ENCODE measurements at places on chromosomes 12 and 14. TPM values are rescaled to one million over a fixed set of nuclear protein-coding genes. Genes with fewer than 3 reads are reported as not detected.

- no peak for DNase-seq
Observed at GRCh38 chr14:89792489-89793366, 161.8 kb downstream of the EFCAB11 start.

The FSCB gene
- not detected for total RNA-seq

The C1QL4 gene
- not detected for total RNA-seq

- no peak for DNase-seq
Observed at GRCh38 chr12:54857406-54857805, 3.1 kb downstream of the MUCL1 start.

DNA sequence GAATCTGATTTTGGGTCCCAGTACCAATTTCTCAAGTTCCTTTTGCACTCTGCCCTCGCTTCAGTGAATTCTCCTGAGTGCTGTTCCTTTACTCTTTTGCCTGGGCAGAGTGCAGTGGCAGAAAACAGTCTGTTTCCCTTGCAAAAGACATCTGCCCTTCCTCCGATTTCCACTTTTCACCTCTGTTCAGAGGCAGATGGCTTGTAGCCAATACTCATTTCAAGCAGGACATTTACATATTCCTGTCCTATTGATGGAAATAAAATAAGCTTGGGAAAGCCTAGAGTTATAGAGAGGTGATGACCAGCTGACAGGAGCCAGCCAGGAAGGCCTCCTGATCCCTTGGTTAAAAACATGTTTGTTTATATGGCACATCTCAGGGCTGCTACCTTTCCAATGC is 111.0 kb downstream of the SLC8A3 start:
- no peak for DNase-seq

DNA sequence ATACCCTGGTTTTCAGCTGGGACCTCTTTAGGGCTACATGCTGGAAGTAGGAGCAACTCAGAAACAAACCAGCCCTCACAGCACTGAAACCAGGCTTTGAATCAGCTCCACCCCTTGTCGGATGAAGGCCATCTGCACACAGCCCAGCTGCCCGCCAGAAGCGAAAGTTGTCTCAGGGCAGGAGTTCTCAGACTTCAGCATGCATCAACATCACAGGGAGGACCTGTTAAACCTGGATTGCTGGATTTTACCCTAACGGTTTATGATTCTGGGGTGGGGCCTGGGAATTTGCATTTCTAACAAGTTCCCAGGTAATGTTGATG is 10.9 kb downstream of the SYNDIG1L start:
- no peak for DNase-seq

The ITFG2 gene
- total RNA-seq = 36.3 TPM

DNA sequence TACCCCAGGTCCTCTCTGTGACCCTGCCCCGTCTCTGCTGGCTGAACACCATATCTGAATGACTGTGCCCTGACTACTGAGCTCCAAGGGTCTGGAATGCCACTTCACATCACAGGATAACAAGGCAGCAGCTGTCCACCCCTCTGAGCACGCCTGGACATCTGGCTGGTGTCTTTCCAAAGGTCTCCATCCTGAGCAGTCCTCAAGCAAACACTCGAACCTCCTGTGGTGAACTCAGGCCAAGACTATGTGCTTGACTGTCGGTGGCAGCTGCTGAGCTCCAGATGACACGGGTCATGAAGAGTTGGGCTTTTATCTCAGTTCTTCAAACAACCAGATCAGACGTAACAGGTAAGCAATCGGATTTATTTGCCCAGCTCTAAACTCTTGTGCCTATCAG is 117.2 kb upstream of the BCL2L14 start:
- DNase-seq = no peak

The HHIPL1 gene
- 0.32 TPM for total RNA-seq

DNA sequence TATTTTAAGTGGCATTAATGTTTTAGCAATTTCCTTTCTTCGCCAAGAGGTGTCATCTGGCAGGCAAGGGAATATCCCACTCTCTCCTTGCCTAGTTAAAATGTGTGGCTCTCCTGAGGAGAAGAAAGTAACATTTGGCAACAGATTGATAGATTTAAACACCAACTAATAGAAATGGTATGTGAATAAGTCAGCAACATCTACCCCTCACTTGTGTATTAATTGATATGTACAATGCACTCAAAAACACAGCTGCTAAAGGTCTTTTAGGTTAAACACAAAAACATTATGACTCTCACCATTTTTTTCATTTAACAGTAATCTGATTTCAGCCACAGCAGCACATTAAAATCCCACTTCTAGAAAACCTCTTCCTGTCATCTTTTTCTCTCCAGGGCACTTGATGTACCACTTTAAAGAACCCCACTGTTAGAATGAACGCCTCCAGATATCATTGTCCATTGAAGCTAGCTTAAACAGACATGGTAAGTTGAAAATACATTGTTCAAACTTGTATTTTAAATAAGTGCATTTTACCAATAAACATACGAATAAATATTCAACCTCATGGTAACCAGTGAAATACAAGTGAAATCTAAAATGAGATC is 151.7 kb downstream of the RPAP3 start:
- no peak for DNase-seq

- DNase-seq = no peak
Observed at GRCh38 chr12:74321381-74321780, 216.3 kb upstream of the ATXN7L3B start.

The MORN3 gene
- 1.3 TPM for total RNA-seq

DNA sequence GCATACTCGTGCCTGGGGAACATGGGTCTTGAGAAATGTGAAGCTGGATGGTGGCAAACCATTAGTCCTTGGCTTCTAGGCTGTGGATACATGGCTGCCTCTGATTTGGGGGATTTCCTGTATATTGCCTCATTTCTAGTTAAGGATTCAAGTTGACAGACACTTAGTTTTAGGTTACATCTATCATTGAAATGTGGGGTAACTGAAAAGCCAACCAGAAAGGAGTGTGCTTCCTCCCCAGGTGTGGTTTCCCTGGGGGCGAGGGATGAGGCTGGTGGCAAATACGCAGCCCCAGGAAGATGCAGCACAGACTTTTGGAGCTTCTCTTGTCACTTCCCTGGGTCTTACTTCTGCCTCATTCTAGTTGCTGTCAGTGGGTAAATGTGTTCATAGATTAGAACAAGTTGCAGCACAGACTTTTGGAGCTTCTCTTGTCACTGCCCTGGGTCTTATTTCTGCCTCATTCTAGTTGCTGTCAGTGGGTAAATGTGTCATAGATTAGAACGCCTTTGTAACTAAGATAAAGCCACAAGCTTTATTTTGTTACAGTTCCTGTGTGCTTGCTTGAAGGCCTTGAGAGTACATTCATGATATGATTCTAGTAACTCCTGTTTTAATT is 85.1 kb downstream of the BORCS5 start:
- DNase-seq = no peak

DNA sequence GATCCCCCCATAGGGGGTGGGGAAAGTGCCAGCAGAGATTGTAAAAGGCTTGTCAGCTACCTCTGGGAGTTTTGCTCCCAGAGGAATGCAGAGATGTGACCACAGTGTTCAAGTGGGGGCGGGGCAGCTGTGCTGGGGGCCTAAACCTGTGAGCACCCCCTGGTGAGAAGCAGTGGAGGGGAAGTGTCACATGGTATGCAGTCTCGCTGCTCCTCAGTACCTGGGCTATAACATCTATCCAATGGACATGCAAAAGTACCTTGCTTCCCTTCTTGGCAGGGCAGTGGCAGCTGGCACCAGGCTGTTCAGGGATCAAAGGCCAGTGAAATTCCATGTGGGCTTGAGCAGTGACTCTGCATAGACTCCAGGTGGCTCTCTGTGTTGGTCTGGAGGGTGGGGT is 20.3 kb downstream of the OR4K2 start:
- DNase-seq = no peak

The ADCY6 gene
- total RNA-seq = 0.23 TPM

DNA sequence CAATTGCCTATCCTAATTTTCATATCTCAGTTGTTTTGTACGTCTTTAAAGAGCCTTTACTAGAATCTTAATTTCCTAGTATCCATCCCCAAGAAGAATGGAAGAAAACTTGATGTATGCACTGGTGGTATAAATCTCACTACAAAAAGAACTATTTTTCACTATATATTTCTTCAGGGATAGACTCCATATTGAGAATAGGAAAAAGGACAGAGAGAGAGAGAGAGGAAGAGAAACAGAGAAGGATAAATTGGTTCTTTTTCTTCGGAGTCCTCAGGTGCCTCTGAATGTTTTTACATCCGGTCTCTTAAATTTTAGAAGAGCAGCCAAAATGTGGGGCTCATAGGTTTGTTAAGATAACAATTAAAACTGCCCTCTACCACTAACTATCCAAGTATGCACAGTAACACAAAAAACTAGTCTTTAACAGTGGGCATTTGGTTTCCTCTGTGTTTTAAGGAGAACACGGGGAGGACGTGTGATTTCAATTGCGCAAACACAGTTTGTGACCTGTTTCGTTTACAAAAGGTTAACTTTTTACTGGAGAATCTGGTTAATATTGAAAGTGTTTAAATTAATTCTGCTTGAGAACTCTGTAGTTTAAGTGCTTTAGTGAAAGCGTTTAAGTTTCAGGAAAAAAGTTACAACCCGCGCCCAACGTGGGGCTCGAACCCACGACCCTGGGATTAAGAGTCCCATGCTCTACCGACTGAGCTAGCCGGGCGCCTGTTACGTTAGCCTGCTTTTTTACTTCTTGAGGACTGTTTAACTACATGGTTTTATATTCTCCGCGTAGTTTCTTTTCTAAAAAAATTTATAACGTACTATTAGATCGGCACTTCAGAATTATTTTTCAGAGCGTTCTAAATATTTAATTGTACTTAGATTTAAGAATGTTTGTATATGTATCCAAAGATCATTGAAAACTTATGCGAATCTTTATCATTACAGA is 5.1 kb upstream of the PSMA3 start:
- peak; percentile 68 for DNase-seq

GRCh38 chr12:46983959-46984841 is 95.2 kb upstream of the PCED1B start:
- no peak for DNase-seq

The BIN2 gene
- total RNA-seq = 33.8 TPM

- no peak for DNase-seq
Observed at GRCh38 chr12:67358781-67359338, 89.7 kb downstream of the CAND1 start.

- no peak for DNase-seq
Observed at GRCh38 chr12:49092086-49092815, 2.4 kb downstream of the DHH start.

- DNase-seq = peak; percentile 72
Observed at GRCh38 chr14:102819176-102819628, 42.0 kb downstream of the TRAF3 start.

DNA sequence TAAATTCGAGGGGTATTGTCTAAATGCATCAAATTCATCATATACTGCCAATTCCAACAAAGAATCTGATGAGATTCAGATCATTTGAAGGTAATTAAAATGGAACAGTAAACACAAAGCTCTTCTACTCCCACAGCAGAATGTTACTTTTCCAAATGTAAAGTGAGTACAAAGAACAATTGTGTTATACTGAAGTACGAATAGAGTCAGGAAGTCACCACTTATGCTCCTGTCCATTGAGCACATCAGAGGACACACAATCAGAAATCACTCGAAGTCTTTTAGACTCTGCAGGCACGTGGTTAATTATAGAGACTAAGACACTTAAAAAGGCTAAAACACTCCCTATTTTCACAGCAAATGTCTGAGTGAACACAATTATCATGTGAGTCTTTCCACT is 388.5 kb upstream of the MIS18BP1 start:
- no peak for DNase-seq

GRCh38 chr12:80184926-80185325 is 85.6 kb downstream of the OTOGL start:
- no peak for DNase-seq

The TC2N gene
- 33.4 TPM for total RNA-seq

- no peak for DNase-seq
Observed at GRCh38 chr14:96096639-96097610, 57.8 kb downstream of the C14orf132 start.

The IKZF4 gene
- total RNA-seq = 17.0 TPM

- DNase-seq = no peak
Observed at GRCh38 chr14:93116676-93117200, 1.0 kb upstream of the ITPK1 start.

DNA sequence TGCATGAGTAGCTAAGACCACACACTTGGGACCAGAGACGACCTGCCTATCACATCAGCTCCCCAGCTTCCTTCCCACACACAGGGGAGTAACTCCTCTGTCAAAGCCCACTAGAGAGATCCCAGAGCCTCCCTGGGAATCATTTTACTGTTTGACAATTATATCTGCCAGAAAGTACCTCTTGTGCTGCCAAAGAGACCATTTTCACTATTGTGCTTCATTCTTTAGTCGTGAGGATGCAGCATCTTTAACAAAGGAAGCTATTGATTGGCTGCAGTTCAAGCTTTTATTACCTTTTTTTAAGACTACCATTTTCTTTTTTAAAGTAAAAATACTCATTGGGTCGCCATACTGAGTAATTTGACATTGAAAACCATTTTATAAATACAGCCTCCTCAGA is 194.5 kb upstream of the RGS6 start:
- DNase-seq = no peak

- DNase-seq = no peak
Observed at GRCh38 chr12:78864403-78864869, at the start of gene SYT1. SYT1 (plus strand) TSS chr12:78864774.

The OTUB2 gene
- total RNA-seq = 1.2 TPM

GRCh38 chr14:105126981-105127329 is 41.6 kb downstream of the JAG2 start:
- no peak for DNase-seq

DNA sequence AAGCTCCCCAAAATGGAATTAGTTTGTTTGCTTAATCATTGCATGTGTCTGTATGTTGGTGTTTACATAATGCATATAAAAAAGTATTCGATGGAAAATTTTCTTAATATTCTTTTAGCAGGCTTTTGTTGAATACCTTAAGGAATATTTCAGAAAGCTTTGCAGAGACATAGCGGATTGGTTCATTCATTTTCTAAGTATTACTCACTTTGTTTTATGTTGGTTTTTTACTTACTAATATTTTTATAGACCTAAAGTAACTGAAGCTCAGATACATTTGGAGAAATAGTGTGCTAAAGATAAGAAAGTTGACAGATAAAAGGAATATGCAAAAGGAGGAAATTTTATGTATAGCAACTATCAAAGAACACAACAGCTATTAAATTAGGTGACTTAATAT is 191.0 kb downstream of the ERC1 start:
- DNase-seq = no peak

GRCh38 chr12:3453206-3453989 is 37.6 kb upstream of the PRMT8 start:
- DNase-seq = no peak

The AQP6 gene
- not detected for total RNA-seq

The GPR84 gene
- 2.0 TPM for total RNA-seq

Measured in activated naive CD4-positive, alpha-beta T cell treated with anti-CD3 and anti-CD28 coated beads, Interleukin-2, amount 50 U/mL, for 72 hours (primary cell).